GM23338 (cell line): ENCODE measurements at places on chromosomes 4 and X. TPM values are rescaled to one million over a fixed set of nuclear protein-coding genes. Genes with fewer than 3 reads are reported as not detected.

ODAM gene
- polyA plus RNA-seq, result not detected in 2 replicates

NSUN7 gene
- 27.3 and 29.0 TPM in 2 replicates for polyA plus RNA-seq

BMX gene
- polyA plus RNA-seq, result not detected in 2 replicates

SULT1E1 gene
- polyA plus RNA-seq, result not detected in 2 replicates

ATP1B4 gene
- polyA plus RNA-seq, result not detected in 2 replicates
